CD4-positive, alpha-beta T cell treated with Interleukin-6 at 100 ng/mL for 8 hours (primary cell): ENCODE measurements at places on chromosomes 16 and 17.

DNA sequence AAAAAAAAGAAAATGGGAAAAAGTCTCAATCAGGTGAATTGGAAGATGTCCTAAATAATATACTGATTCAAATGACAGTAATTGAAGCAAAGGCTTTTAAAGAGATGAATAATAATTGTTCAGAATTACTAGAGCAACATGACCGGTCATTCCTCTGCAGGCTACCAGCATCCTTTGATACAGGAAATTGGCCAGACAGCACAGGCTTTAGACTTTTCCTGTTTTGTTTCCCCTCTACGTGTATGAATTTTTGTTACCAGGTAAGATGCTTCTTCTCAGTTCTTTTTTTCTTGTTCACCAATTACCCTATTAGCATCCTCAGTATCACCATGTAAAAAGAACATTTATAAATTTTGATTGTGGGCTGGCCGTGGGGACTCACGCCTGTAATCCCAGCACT lies 77.5 kb downstream of the RPGRIP1L start:
- DNase-seq: no peak

DNA sequence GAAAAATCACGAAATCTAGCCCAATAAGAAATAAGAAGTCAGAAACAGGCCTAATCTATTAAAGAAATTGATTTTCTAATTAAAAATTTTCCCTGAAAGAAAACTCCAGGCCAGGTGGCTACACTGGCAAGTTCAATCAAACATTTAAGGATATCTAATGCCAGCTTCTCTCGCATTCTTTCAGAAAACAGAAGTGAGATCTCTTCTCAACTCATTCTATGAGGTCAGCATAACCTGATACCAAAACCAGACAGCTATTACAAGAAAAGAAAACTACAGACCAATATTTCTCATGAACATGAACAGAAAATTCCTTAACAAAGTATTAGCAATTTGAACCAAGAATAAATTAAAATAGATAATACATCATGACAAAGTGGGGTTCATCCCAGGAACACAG lies 52.4 kb downstream of the AXIN2 start:
- DNase-seq: no peak

- no peak for DNase-seq
Observed at GRCh38 chr16:21590287-21590686, 9.1 kb upstream of the METTL9 start.

- DNase-seq: no peak
Observed at GRCh38 chr17:77208217-77208808, 67.5 kb downstream of the SEC14L1 start.
